ENCODE measurements at places on chromosomes 3 and 15. TPM values are rescaled to one million over a fixed set of nuclear protein-coding genes. Genes with fewer than 3 reads are reported as not detected.

ACOX2 gene
- not detected for total RNA-seq

SQOR gene
- 92.6 TPM for total RNA-seq

PLSCR5 gene
- total RNA-seq: not detected

ANKRD34C gene
- not detected for total RNA-seq

RGMA gene
- not detected for total RNA-seq
